ENCODE measurements at places on chromosomes 2 and 18. TPM values are rescaled to one million over a fixed set of nuclear protein-coding genes. Genes with fewer than 3 reads are reported as not detected.

The IL36RN gene
- total RNA-seq, result not detected

The LIMS4 gene
- 0.67 TPM for total RNA-seq

The TXNDC2 gene
- not detected for total RNA-seq

The ATP8B1 gene
- total RNA-seq, result not detected

The POTEJ gene
- total RNA-seq, result not detected

The NTSR2 gene
- total RNA-seq, result not detected

The SERPINE2 gene
- total RNA-seq, result 20.7 TPM

The EGR4 gene
- not detected for total RNA-seq

The SIGLEC15 gene
- not detected for total RNA-seq

The TSPYL6 gene
- not detected for total RNA-seq

The PAX8 gene
- total RNA-seq, result 1.9 TPM

The CYBRD1 gene
- 0.51 TPM for total RNA-seq

The CHAC2 gene
- 8.1 TPM for total RNA-seq

The FAM237A gene
- total RNA-seq, result not detected

The CCDC178 gene
- total RNA-seq, result not detected

The MDH1B gene
- not detected for total RNA-seq

The SLC9A2 gene
- not detected for total RNA-seq

The LYPD1 gene
- not detected for total RNA-seq

The GALR1 gene
- not detected for total RNA-seq

The RBM44 gene
- 1.1 TPM for total RNA-seq

The MEP1B gene
- not detected for total RNA-seq

The GPR17 gene
- not detected for total RNA-seq
